Thoracic aorta (tissue), 2 donors: ENCODE measurements at places on chromosomes 7 and 10.

DNA sequence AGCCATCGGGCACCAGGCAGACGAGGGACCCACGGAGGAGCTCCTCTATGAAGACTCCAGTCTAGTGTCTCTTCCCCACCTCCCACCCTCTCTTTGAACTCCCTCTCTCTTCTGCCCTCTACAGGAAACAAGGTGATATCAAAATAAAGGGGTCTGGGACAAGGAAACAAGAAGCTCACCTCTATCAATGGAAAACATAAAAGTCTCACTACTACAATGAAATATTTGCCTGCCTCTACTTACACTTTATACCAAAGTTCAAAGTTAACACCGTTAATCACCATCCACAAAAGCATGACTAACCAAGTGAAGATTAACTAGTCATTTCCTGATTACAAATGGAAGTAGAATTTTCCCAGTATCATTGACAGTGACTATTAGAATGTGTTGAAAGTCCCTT, 82.2 kb downstream of the PARD3 start:
- H3K27ac ChIP-seq = no peak overlapping the region
- H3K27me3 ChIP-seq = no peaks in the 10 kb centered on the region
- no peak for DNase-seq
- H3K4me3 ChIP-seq = no peak overlapping the region
- H3K4me1 ChIP-seq = peaks cover 14% of the 10 kb centered on the region

GRCh38 chr7:85630904-85631600, 444.2 kb upstream of the SEMA3D start:
- no peaks in the 10 kb centered on the region for H3K36me3 ChIP-seq
- peaks cover 7% of the 10 kb centered on the region for H3K4me1 ChIP-seq
- H3K27me3 ChIP-seq = no peaks in the 10 kb centered on the region
- no peak overlapping the region for H3K4me3 ChIP-seq
- no peak overlapping the region for H3K27ac ChIP-seq
- DNase-seq = no peak

DNA sequence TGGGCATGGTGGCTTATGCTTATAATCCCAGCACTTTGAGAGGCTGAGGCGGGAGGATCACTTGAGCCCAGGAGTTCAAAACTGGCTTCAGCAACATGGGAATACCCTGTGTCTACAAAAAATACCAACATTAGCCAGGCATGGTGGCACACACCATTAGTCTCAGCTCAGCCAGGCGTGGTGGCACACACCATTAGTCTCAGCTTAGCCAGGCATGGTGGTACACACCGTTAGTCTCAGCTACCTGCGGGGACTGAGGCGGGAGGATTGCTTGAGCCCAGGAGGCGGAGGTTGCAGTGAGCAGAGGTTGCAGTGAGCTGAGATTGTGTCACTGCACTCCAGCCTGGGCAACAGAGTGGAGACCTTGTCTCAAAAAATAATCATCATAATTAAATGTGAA, 9.0 kb downstream of the LRRC27 start:
- no peak overlapping the region for H3K27ac ChIP-seq
- no peak for DNase-seq
- H3K36me3 ChIP-seq = no peaks in the 10 kb centered on the region
- no peaks in the 10 kb centered on the region for H3K4me1 ChIP-seq
- no peak overlapping the region for H3K4me3 ChIP-seq
- H3K27me3 ChIP-seq = no peaks in the 10 kb centered on the region

DNA sequence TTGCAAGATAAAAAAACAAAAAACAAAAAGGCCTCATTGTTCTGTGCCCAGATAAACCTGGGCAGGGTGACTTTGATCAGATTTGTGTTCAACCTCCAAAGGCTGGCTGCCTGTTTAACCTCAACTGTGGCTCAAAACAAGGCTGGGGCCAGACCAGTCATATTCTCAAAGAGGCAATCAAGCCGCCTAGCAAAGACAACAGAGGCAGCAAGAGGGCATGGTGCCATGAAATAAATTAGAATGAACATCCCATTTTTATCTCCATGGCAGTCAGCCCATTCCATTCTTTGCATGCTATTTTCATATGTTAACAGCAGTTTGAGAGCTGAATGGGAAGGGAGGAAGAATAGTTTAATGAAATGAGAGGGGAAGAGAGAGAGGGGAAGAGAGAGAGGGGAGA, 1150.3 kb downstream of the TYW1 start:
- no peak overlapping the region for H3K27ac ChIP-seq
- H3K4me1 ChIP-seq = no peaks in the 10 kb centered on the region
- H3K4me3 ChIP-seq = no peak overlapping the region
- H3K36me3 ChIP-seq = no peaks in the 10 kb centered on the region
- no peak for DNase-seq

- no peak overlapping the region for H3K27ac ChIP-seq
- no peak overlapping the region for H3K4me3 ChIP-seq
- DNase-seq = no peak
- no peaks in the 10 kb centered on the region for H3K4me1 ChIP-seq
Measured at GRCh38 chr10:50653142-50653541, 29.4 kb upstream of the SGMS1 start.

- DNase-seq = no peak
- H3K36me3 ChIP-seq = peaks cover 5% of the 10 kb centered on the region
- H3K27me3 ChIP-seq = no peaks in the 10 kb centered on the region
- H3K27ac ChIP-seq = no peak overlapping the region
- peaks cover 1% of the 10 kb centered on the region for H3K4me1 ChIP-seq
Measured at GRCh38 chr10:110244550-110244949, 37.1 kb downstream of the MXI1 start.

DNA sequence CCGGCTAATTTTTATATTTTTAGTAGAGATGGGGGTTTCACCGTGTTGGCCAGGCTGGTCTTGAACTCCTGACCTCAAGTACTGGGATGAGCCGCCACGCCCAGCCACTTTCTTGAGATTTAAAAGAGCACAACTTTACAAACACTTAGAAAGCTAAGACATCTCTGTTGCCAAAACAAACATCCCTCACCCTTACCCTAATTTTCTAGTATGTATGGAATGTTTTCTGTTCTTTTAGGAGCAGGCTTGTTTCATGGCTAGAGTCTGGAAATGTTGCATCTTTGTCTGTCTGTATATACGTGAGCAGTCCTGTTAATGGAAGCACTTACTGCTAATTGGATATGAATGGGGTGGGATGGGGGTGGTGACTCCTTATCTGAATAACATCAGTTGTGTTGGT, 2.9 kb downstream of the OLAH start:
- no peaks in the 10 kb centered on the region for H3K36me3 ChIP-seq
- H3K27ac ChIP-seq = peak overlapping the region; percentile 18
- no peaks in the 10 kb centered on the region for H3K27me3 ChIP-seq
- peaks cover 14% of the 10 kb centered on the region for H3K4me1 ChIP-seq
- peak overlapping the region; percentile 55 for H3K4me3 ChIP-seq
- DNase-seq = no peak

- DNase-seq = no peak
- H3K4me1 ChIP-seq = no peaks in the 10 kb centered on the region
- H3K27ac ChIP-seq = no peak overlapping the region
- H3K27me3 ChIP-seq = no peaks in the 10 kb centered on the region
Measured at GRCh38 chr10:124042656-124043309, 50.6 kb downstream of the CHST15 start.

GRCh38 chr10:43811871-43812270, 163.2 kb upstream of the ZNF32 start:
- peaks cover 70% of the 10 kb centered on the region for H3K4me1 ChIP-seq
- H3K4me3 ChIP-seq = no peak overlapping the region
- no peak for DNase-seq
- no peaks in the 10 kb centered on the region for H3K27me3 ChIP-seq
- H3K36me3 ChIP-seq = no peaks in the 10 kb centered on the region

DNA sequence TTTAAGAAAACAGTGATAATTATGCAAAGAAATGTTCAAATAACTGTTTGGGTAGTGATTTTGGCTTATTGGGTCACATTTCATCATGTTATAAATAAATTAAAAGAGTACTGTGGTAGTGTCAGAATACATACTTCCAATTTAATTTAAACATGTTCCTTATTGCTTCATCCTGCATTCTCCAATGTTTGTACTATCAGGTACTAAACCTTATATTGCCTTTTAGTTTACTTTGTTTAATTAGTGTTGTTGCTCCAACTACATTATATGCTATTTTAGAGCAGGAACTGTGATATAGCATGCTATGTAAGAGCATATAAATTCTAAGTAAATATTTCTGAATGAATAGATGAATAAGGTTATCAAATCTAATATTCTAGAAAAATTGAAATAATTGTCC, 40.9 kb downstream of the VTI1A start:
- H3K4me1 ChIP-seq = peaks cover 10% of the 10 kb centered on the region
- no peak for DNase-seq
- H3K27ac ChIP-seq = no peak overlapping the region
- no peaks in the 10 kb centered on the region for H3K27me3 ChIP-seq
- no peak overlapping the region for H3K4me3 ChIP-seq
- no peaks in the 10 kb centered on the region for H3K36me3 ChIP-seq

- H3K36me3 ChIP-seq = no peaks in the 10 kb centered on the region
- DNase-seq = no peak
- peaks cover 42% of the 10 kb centered on the region for H3K4me1 ChIP-seq
- no peaks in the 10 kb centered on the region for H3K27me3 ChIP-seq
Measured at GRCh38 chr7:151384776-151385625, 24.8 kb downstream of the WDR86 start.

DNA sequence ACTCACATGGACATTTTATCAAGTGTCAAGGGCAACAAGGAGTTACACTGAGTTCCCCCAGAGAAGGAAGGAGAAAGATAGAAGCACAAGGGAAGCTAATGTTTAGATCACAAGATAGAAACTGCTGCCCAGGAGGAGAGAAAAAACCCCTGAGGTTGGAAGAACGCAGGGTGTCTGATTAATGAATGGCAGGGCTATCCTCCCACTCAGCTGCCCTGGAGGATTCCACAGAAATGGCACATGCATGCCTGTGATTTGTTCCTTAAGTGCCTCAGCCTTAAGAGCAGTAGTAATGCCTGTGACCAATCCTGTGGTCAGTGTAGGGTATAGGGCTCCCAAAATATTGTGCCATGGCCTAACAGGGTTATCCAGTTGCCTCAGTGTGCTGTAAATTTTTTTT, 20.2 kb downstream of the DNAJB9 start:
- H3K4me1 ChIP-seq = no peaks in the 10 kb centered on the region
- no peaks in the 10 kb centered on the region for H3K27me3 ChIP-seq
- H3K4me3 ChIP-seq = no peak overlapping the region
- H3K36me3 ChIP-seq = no peaks in the 10 kb centered on the region

GRCh38 chr10:100293066-100293465, 6.6 kb upstream of the BLOC1S2 start:
- H3K36me3 ChIP-seq = no peaks in the 10 kb centered on the region
- DNase-seq = no peak
- H3K4me1 ChIP-seq = no peaks in the 10 kb centered on the region
- H3K27ac ChIP-seq = no peak overlapping the region

- H3K27ac ChIP-seq = no peak overlapping the region
- no peak overlapping the region for H3K4me3 ChIP-seq
- no peaks in the 10 kb centered on the region for H3K36me3 ChIP-seq
- no peak for DNase-seq
- H3K4me1 ChIP-seq = no peaks in the 10 kb centered on the region
- no peaks in the 10 kb centered on the region for H3K27me3 ChIP-seq
Measured at GRCh38 chr7:128876978-128877755, 14.5 kb downstream of the ATP6V1F start.

DNA sequence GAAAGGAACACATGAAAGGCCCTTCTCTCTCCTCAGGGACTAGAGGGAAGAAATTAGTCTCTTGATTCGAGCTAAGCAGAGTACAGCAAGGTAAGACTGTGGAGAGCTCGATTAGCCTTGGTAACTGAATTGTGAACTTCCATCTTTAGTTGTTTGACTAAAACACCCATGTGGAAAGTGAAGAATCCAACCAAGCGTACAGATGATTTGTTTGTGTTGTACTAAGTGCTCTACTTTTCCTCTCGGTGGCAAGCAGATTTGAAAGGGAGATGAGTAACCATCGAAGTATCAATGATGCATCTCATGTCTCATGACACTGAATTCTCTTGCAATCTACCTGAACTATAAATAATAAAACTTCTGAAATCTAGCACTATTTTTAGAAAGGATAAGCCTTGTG, 80.7 kb downstream of the FZD1 start:
- H3K27ac ChIP-seq = no peak overlapping the region
- H3K4me1 ChIP-seq = peaks cover 40% of the 10 kb centered on the region
- H3K36me3 ChIP-seq = no peaks in the 10 kb centered on the region

DNA sequence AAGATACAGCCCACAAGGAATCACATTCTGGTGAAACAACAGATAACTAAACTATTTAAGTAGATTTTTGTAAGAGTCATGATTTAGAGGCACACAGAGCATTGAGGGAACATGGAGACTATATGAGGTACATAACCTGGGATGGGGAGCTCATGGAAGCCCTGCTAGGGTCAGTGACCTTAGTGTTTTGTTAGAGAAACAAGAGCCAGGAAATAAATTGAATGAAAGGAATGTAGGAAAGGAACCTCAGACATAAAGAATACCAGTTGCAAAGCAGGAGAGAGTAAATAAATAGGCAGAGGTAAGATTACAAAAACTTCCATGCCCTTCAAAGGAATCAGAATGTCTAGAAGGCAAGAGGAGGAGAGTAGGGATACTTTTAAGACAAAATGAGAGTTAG, 1076.9 kb downstream of the CNTNAP2 start:
- no peaks in the 10 kb centered on the region for H3K4me1 ChIP-seq
- no peak overlapping the region for H3K4me3 ChIP-seq
- H3K27me3 ChIP-seq = no peaks in the 10 kb centered on the region
- H3K27ac ChIP-seq = no peak overlapping the region

- H3K27ac ChIP-seq = no peak overlapping the region
- H3K27me3 ChIP-seq = no peaks in the 10 kb centered on the region
- no peaks in the 10 kb centered on the region for H3K36me3 ChIP-seq
- DNase-seq = no peak
- H3K4me1 ChIP-seq = no peaks in the 10 kb centered on the region
Measured at GRCh38 chr10:123102673-123103072, 33.1 kb upstream of the HMX3 start.

DNA sequence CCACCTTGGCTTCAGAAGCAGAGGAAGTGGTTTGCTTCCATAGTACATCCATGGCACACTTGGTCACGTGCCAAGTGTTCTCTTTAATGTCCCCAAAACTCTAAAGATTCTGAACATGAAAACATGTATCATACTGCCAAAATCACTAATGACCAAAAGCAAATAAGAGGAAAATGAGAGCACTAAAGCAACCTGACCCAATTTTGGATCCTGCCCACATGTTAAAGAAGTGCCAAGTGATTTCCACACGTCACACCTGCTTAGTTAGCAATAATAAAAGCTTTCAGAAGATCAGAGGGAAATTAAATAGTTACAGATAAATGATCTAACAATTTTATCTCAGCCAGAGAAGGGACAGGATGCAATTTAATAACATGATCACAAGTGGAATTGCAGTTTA, 1170.0 kb downstream of the XPNPEP1 start:
- no peak for DNase-seq
- no peak overlapping the region for H3K4me3 ChIP-seq
- no peak overlapping the region for H3K27ac ChIP-seq
- no peaks in the 10 kb centered on the region for H3K27me3 ChIP-seq

- no peak overlapping the region for H3K4me3 ChIP-seq
- H3K27ac ChIP-seq = no peak overlapping the region
- no peaks in the 10 kb centered on the region for H3K27me3 ChIP-seq
- peaks cover 16% of the 10 kb centered on the region for H3K36me3 ChIP-seq
Measured at GRCh38 chr7:47422611-47423010, 159.3 kb downstream of the TNS3 start.
